ENCODE measurements at places on chromosomes 13 and 19.

DNA sequence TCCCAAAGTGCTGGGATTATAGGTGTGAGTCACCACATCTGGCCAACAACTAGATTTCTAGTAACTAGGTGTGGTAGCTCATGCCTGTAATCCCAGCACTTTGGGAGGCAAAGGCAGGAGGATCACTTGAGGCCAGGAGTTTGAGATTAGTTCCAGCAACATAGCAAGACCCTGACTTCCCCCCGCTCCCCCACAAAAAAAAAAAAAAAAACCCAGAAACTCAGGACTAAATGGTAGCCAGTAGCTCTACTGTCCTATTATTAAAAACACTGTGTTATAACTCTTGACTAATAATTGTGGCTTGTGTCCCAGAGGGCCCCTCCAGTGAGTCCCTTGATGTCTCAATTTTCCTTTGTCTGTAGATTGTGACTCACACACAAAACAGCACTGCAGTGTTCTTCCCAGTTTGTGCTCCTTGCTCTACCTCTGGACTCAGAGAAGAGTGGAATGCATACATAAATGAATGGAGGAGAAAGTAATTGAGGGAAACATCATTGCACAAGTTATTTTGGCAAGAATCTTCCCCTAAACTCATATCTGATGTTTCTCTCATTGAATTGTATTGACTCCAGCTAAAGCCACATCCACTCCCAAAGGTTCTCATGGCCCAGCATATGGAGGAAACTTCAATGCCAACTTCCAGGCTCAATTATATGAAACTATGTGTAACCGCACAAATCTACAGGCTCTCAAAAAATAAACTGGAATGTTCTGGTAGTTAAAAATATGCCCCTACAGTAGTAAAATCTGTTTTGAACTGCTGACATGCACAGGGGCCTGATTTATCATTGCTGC lies 8.8 kb downstream of the TPT1 start:
- no peak for DNase-seq

DNA sequence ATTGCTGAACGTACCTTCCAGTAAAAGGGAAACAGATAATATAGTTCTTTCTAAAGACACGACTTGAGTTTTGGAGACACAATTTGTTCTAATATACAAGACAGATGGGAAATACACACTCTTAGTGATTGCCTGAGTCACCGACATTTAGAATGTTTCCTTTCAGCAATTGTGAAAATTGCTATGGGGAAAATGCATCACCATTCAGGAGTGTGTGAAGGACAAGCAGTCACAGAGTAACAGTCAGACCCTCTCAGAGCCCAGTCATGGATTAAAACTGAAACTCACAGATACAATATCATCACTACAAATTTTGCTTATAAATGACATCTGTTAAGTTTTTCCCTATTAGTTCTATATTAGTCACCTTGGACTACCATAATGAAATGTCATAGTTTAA lies 286.1 kb downstream of the SPRY2 start:
- DNase-seq: no peak

GRCh38 chr13:75102001-75102716 lies 379.8 kb downstream of the TBC1D4 start:
- DNase-seq: no peak

DNA sequence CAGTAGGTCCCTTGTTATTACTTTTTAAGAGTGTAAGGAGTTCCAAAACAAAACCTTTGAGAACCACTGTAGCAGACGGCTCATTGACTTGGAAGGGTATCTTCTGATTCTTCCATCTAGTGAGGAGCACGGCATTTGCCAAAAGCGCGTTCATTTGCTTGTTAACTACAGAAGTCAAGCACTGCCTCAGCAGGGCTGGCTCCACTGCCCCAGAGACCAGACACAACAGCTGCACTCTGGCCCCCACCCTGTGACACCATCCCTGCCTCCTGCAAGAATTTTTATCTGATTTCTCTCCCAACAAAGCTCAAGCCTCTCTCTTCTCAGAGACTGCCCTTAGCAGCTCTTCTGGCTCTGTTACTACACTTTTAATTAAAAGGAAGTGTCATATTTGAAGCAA lies 20.7 kb upstream of the XPO4 start:
- peak; percentile 68 for DNase-seq

- DNase-seq: no peak
Measured at GRCh38 chr13:107518780-107519179, 696.6 kb downstream of the LIG4 start.
